Cerebellar cortex (tissue), 1 donor: ENCODE measurements at places on chromosomes 1 and 21.

DNA sequence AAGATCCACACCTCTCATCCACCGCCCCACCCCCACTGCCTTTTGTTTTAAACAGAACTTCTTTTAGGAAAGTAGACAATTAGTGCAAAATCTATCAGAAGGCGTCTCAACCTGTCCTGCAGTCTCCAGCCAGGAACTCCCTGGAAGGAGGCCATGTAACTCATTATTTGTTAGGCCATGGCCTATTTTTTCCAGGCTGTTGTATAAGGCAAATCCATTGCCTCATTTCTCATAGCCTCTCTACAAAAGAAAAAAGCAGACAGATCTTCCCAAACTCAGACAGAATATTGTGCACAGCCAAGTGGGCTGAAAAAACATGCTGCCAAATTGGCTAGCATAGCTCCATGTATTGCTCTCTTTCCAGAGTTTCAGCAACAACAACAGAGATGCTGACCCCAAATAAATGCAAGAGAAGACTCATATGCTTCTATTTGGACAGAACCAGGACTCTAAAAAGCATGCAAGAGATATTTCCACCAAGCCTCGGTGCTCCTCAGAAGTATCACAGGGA lies 770.7 kb upstream of the CXADR start:
- peak; percentile 89 for DNase-seq

- DNase-seq = no peak
Observed at GRCh38 chr1:169142129-169142528, 35.6 kb downstream of the ATP1B1 start.

DNA sequence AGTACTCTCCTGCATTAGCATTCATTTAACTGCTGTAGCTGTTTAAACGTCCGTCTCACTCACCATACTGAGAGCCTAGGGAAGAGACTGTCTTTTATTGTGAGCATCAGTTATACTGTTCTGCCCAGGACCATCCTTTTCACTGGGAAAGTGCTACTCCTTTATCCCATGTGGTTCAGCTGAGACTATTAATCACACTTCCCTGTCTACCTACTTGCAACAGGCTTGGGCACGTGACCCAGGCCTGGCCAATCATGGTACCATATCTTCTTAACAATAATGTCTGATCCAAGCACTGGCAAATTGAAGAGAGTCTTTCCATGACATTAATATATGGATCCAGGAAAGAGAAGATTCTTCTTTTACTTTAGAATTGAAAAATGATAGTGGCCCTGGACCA lies 108.1 kb downstream of the TM2D1 start:
- DNase-seq = no peak

- DNase-seq = no peak
Observed at GRCh38 chr1:1182491-1183220, 9.0 kb downstream of the TTLL10 start.

GRCh38 chr21:34519016-34519415 lies 7.0 kb upstream of the KCNE1 start:
- no peak for DNase-seq

- no peak for DNase-seq
Observed at GRCh38 chr1:15757575-15758342, 836 bp upstream of the FBLIM1 start.

GRCh38 chr1:205435578-205436573 lies 14.0 kb upstream of the LEMD1 start:
- peak; percentile 99 for DNase-seq

DNA sequence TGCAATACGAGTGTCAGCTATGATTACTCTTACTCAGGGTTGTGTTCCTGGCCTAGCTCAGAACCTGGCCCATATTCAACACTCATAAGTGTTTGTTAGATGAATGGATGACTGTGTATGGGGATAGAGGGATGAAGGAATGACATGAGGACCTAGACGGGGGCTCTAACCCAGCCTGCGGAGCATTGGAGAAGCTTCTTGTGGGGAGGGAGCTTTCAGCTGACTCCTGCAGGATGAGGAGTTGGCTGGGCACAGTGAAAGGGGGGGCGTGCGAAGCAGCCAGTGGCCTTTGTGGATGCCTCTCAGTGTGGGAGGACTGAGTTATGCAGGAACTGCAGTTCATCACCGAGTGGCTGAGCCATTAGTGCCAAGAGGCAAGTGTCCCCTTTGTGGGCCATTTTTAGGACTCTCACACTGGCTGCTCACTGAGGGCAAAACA lies 1.2 kb upstream of the EXTL1 start:
- DNase-seq = peak; percentile 29

GRCh38 chr1:203276408-203276807 lies 28.9 kb upstream of the BTG2 start:
- DNase-seq = no peak

GRCh38 chr1:184906761-184907160 lies 67.5 kb downstream of the NIBAN1 start:
- DNase-seq = no peak

GRCh38 chr1:196550731-196551130 lies 57.5 kb downstream of the KCNT2 start:
- no peak for DNase-seq

DNA sequence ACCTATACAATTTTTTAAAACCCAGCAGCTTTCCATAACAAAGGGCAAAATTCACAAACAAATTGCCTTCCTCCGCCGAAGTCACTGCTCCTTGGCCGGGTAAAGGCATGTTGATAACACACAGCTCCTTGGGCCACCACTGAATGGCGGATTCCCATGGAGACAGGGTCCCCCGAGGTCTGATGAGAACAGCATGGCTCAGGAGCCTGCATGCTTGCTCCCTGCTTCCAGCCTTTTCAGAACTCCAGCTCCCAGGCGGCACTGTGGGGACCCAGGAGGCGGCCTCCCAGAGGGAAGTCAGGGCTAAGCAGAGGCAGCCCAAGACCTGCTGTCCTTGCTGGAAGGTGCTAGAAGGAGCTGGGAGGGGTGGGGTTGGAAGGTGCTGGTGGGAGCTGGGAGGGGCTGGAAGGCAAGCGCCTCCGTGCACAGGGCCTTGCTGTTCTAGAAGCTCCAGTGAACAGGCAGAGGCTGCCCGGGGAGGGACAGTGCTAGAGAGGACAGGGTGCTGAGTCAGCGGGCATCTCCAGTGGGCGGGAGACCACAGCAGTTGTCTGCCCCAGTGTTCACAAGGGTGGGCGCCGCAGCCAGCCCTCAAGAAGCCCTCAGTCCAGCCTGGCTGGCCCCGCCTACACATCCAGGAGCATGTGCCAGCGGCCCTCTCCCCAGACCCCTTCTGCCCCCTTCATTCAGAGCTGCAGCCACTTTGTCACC lies 35.1 kb downstream of the PRDM16 start:
- DNase-seq = no peak

DNA sequence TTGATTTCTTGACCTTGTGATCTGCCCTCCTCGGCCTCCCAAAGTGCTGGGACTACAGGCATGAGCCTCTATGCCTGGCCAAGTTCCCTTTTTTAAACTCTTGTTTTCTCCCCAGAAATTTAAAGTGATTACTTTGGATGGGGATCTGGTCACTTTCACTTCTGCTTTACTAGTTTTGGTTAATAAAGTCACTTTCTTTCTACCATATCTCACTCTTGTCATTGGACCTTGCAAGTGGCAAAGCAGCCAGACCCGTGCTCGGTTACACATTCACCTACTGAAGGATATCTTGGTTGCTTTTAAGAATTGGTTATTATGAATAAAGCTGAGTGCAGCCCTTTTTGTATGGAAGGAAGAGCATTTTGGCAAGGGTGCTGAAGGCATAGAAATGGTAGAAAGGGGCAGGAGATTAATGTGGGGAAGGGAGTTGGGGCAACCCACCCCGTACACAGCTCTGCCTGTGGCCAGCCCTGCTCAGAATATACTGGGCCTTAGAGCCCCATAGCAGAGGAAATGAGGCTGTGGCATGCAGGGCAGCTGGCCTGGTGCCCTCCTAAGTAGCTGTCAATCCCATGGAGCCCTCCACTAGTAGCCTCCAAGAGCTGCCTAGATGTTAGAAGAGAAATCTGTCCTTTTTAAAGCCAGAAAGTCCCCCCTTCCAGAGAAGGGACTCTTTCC lies 40.7 kb downstream of the CD2 start:
- no peak for DNase-seq

DNA sequence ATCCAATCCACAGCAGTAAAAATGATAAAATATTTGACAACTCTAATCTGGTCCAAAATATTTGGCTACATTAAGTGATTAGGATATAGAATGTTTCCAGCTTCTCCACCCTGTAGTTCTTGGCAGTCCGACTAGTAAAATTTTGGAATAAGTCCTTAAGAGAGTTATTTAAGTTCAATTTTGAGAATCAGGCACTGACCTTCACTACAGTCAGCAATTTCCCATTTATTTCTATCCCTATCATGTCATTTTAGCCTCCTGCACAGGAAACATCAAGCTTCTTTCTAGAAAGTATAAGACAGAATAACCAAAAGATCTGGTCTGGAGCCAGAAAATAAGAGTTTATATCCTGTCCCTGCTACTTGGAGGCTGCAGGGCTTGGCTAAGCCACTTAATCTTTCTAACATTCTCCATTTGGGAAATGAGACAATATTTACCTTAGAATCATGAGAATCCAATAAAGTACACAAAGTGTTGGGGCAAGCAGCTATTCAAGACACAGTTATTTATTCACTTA lies 162.2 kb downstream of the DPYD start:
- no peak for DNase-seq

DNA sequence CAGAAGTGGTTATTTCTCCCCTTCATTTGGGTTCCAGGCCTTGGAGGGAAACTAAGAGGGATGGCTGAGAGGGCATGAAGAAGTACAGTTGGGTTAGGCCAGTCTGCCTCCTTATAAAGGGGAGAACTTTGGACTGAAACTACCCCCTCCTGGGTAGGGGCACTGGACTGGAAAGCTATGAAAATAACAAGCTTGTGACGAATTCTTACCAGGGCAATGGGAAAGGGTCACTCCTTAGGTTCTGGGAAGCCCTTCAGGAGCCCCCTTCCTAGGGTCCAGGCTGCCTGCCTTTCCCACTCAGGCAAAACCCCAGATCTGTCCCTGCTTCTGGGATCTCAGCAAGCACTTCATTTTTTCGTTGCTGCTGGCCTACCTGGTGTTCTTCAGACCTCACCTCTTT lies 9.8 kb upstream of the P3R3URF start:
- DNase-seq = no peak

DNA sequence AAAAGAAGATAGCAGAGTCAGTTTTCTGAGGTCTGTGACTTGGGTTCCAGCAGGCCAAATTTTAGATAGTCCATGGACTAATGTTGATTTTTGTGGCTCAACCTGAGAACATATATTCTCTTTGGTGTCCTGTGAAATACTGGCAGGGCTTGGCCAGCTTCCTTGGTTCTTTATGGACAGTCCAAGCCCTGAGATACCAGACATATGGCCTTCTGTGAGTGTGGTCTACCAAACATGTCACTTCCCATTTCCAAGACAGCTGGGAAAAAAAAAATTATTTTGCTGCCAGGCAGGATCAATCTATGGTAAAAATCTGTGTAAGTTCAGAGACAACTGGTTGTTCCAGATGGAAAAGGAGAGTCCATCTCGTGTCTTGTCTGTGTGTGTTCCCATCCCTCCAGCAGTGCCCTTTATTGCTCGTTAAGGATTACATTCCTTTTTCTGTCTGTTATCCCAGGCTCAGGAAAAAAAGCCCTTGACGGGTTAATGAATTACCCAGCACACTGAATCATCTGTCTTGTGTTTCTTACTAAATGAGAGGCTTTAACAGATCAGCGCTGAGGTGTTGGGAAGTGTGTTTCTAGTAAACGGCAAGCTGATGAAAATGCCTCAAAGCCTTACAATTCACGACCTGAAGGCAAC lies 33.4 kb upstream of the XPR1 start:
- no peak for DNase-seq

- DNase-seq = no peak
Observed at GRCh38 chr1:212030936-212031528, 4.3 kb downstream of the INTS7 start.

- DNase-seq = no peak
Observed at GRCh38 chr1:147243228-147243685, 773 bp downstream of the CHD1L start.

DNA sequence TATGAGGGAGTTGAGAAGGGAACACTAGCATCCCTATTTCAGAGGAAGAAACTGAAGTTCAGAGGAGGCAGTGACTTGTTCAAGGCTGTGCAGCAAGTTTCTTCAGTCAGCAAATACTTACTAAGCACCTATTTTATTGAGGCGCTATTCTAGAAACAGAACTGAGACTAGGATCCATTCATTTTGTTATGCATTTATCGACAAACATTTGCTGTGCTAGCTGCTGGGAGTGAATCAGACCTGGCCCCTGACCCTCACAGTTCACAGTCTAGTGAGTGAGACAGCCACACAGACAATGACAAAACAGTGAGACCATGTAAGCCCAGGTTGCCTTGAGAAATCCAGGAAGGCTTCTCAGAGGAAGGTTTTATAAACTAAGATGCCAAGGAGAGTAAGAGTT lies 28.2 kb downstream of the TRIM62 start:
- no peak for DNase-seq

DNA sequence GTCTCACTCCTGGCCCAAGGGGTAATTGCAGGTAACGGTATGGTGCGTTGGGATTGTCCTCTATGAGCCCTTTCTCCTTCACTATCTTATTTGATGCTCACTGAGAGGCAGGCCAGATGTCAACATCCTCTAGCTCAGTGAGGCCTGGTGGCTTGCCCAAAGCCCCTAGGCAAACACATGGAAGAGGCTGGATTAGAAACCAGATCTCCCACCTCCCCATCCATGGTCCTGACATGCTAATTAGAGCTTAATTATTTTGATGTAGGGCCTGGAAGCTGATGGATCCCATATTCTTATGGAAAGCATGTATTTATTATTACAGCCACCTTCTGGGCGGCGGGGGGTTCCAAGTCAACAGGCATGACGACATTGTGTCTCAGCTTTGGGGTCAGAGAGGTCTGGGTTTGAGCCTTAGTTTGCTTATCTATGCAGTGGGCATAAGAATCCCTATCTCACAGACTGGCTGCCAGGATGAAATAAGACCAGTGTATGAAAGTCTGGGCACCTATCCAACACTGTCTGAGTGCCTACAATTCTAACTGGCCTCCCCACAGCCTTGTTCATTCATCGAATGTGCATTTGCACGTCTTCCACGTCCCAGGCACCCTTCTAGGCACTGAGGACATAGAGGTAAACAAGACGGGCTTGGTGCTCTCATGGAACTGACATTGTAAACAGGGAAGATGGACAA lies 6.2 kb downstream of the SMPDL3B start:
- DNase-seq = no peak

DNA sequence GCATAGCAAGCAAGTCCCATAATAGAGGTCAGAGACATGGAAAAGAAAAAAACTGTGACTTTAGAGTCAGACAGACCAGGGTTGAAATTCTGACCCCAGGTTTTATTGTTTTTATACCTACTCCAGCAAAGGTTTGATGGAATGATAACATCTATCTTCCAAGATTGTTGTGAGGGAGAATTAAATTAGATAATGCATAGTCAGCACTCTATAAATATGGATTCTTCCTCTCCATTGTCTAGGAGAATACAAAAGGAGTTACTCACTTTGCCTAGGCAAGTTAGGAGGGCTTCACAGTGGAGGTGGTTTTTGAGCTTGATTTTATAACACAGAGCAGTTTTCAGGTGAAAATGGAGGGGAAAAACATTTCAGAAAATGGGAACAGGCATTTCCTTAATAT lies 46.9 kb downstream of the KIRREL1 start:
- no peak for DNase-seq

DNA sequence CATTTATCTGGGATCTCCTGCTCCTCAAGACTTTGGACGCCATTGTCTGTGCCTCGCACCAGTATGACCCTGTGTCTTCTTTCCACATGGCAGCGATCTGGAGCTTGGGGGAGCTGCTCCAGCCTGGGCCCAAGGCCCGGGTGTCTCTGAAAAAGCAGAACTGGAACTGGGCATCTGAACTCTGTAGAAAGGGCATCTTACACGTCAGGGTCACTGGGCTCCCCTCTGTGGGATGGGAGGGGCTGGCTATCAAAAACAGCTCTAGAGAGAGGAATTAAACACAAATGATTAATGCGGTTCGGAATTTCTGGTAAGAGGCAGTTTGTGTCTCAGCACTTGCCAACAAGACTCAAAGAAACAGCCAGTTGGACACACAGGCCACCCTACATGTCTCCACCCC lies 16.1 kb downstream of the FCRL1 start:
- no peak for DNase-seq
